Iris pigment epithelial cell (primary cell): ENCODE measurements at places on chromosomes 11 and 22.

DNA sequence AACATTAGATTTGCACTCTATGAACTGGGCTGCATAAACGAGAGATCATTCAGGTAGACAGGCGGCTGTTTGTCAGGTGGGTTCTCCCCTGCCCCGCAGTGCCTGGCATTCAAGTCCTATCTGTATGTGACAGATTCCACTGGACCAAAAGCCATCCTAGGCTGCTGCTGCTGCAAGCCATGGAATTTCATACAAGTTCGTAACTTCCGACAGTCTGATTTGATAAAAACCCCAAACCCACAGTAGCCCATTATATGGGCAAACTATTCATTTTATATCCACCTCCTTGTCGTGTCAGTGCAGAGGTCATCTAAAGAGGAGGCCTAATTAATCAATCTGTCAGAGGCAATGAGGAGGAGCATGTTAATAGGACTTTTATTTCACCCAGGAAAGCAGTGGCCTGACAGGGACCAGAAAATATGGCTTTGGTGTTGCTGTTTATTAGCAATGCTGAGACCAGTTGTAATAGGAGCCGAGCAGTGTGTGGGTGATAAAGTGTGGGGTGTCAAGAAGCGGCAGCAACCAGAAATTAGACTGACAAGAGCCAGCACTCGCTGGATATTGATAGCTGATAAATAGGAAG, 124.2 kb downstream of the ARL14EP start:
- no peak for DNase-seq

DNA sequence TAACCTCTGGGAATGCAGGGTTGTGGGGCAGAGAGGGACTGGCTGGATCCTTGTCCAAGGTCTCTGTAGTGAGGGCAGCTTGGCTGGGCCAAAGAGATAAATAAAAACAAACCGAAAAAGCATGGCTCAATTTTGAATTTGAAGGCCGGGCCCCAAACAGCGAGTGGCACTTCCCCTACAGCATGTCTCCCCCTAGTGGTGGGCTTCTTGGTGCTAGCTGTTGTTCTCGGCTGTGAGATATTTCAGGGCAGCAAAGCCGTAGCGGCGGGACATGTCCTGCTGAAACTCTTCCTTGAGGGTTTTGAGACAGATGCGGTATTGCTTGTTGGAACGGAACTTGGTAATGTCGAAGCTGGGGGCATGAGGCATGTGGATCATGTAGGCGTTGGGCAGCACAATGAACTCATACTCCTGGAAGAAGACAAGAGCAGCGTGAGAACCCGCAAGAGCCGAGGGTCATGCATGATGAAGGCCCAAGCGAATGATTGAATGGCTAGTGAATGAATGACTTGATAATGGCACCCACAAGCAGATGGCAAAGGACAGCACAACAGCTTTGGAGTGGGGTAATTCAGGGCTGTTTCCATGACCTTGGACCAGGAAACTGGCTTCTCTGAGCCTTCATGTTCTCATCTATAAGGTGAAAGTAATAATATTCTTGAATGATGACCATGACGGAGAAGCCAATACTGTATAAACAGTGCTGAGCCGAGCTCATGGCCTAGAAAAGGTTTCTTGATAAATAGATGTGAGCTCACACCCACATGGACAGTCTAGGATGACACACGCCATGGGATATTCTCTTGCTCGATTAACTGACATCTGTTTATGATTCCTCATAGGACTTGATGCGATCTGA, 216.3 kb upstream of the SYN3 start:
- DNase-seq = no peak

DNA sequence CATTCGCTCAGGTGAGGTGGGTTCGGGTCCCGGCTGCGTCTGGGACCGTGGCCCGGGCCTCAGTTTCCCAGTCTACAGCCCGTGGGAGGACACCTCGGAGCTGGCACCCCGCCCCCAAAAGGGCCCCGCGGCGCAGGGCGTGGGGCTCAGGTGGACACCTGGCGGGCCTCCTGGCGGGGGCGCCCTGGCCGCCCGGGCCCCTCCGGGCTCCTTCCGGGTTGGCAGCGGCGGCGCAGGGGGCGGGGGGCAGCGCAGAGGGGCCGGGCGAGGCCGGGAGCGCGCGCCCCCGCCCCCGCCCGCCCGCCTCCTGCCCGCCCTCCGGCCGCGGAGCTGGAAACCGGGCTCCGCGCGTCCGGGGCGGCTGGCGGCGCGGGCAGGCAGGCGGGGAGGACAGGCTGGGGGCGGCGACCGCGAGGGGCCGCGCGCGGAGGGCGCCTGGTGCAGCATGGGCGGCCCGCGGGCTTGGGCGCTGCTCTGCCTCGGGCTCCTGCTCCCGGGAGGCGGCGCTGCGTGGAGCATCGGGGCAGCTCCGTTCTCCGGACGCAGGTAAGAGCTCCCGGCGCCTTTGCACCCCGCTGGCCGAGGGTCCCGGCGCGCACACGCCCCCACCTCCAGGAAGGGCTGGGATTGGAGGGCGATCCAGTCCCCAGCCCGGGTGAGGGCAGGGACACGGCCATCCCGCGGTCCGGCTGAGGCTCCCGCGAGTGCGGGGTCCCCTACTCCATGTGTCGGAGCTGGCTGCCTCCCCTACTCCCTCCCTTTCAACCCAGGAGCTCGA, at the start of gene EMID1:
Gene EMID1, plus strand, starts transcription at position 303 of the 778 bp plus-strand sequence. Its CDS starts 143 bp downstream, at position 446.
- peak; percentile 23 for DNase-seq

GRCh38 chr11:12133547-12134235, 23.3 kb downstream of the MICAL2 start:
- no peak for DNase-seq

DNA sequence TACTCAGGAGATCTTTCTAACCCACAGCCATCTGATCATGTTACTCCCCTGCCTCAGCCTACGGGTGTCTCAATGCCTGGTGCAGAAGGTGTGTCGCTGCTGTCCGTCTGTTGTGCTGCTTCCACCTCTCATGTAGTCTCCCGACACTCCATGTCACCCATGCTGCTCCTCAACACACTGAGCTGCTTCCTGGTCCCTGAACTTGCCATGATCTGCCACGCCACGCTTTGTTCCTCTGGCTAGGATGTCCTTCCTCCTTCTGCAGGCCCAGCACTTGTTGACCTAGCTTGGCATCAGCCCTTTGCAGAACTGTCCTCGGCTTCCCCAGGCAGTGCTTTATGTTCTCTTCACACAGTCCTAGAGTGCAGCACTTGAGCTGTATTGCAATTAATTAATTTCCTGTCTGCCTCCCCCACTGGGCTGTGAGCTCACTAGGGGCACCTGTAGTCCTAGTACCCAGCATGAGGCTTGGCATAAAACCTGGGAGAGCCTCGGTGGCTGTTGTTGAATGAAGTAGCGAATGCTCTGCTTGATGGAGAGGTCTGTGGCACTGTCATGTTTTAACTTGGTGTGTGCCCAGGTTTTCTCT, 9.5 kb downstream of the GTPBP1 start:
- DNase-seq = no peak

- DNase-seq = no peak
Observed at GRCh38 chr11:69641681-69642548, 959 bp downstream of the CCND1 start.

GRCh38 chr11:44916331-44916730, 34.4 kb downstream of the TP53I11 start:
- DNase-seq = no peak

GRCh38 chr22:45991098-45991497, 14.1 kb upstream of the WNT7B start:
- no peak for DNase-seq
